ENCODE measurements at places on chromosomes 6 and 20.

DNA sequence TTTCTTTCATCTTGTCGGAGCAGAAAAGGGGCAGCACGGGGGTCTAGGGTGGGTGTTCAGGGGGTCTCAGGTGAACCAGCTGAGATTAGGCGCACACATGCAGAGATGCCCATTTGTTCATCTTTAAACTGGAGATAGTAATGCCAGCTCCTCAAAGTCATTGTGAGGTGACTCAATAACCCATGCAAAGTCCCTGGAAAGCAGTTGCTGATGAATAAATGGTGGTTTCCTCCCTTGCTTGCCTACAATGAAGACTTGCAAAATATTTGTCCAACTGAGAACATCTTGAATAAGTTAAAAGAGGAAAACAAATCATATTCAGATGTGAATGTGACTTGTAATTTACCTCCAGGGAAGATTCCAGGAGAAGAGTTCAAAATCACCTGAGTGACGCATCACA is 206.9 kb downstream of the LY86 start:
- no peak for DNase-seq

DNA sequence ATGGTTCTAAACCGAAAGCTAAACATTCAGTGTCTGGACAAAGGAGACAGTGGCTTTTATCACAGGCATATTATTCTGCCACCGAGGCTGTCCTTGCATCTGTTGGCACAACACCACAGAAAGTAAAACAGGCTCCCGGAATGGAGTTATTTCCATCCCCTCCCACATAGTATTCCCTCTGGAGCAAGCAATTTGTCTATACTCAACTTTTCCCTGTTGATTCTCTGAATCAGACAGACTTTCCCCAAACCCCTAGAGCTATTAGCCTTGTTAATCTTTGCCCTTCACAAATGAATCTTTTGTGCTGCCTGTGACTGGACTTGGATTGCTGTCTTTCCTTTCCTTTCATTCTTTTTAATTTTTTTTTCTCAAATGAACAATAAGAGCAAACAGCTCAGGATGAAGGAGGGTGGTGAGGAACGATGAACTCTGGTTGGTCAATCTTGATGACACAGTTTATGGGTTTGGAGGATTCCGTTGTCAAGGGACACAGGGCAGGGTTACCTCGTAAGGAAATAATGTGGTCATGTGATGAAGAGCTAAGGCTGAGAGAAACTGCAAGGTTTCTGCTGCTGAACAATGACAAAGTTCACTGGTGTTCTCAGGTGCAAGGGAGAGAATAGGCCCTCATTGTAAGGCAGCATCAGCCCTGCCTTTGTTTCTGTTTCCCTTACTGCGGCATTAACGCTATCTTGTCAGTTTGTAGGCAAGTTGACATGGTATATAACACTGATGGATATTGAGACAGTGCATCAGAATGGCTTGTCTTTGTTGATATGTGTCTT is 275.0 kb upstream of the BMP2 start:
- DNase-seq = no peak

DNA sequence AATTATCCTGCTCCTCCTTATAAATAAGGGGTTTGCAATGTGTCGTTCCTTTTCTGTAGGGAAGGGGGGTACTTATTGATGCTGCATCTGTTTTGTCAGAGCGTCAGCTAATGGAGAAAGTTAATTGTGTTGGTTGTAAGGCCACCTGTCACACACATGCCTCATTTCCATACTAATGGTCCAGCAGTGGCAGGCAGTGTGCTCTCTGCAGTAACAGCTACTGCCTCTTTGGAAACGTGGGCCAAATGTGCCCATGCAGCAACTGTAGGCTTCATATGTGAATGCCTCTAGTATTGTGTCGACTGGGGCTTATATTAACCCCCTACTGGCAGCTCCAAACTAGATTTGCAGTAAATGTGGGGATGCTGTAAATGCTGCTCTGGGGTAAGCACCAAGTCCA is 56.3 kb upstream of the OLIG3 start:
- DNase-seq = no peak

DNA sequence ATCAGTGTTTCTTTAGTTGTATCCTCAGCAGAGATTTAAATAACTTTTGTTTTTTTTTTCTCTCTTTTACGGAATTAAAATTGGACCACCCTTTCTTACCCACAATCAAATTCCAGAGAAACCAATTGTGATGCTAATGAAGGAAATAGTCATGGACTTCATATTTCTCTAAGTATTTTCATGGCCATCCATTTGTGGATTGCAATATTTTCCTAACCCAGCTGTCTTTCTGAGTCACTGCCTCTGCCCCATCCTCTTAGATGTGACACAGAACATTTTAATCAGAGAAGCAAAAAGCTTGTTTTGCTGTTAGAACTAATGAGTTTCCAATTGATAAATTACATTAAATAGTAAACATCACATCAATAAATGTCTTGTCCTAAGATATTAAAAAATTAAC is 405.5 kb upstream of the ADGRB3 start:
- DNase-seq = no peak

GRCh38 chr6:137717074-137718073 is 149.7 kb upstream of the TNFAIP3 start:
- no peak for DNase-seq

DNA sequence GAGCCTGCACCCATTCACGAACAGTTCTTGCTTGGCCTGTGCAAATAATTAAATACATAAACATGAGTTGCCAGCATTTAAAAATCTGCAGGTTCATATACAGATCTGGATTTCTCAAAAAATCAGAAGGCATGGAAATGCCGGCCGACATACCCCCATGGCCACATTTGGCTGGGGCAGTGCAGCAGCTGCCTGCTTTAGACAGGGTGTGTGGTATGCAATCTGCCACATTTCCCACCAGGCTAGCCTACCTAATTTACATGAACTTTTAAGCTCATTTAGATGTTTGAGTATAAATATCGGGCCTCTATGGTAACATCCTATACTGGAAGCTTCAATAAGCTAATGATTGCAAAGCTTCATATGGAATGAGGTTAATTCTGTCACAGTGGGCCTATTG is 31.5 kb downstream of the PLCB1 start:
- DNase-seq = no peak

DNA sequence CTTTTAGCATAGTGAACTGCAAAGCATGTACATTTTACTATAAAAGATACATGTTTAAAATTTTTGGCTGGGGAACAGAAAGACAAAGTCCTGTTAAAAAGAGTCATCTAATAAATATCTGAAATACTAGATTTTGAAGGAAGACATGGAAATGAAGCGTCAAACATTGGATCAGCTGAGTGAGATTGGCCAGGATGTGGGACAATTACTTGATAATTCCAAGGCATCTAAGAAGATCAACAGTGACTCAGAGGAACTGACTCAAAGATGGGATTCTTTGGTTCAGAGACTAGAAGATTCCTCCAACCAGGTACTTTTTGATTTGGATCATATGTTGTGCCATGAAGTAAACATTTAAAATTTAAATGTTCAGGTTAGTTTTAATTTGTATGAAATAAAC is 162.3 kb downstream of the UTRN start:
- no peak for DNase-seq

GRCh38 chr20:6884114-6884513 is 116.6 kb downstream of the BMP2 start:
- no peak for DNase-seq

All from mesenteric fat pad (tissue), 1 donor.